ENCODE measurements at places on chromosomes 11 and 22.

DNA sequence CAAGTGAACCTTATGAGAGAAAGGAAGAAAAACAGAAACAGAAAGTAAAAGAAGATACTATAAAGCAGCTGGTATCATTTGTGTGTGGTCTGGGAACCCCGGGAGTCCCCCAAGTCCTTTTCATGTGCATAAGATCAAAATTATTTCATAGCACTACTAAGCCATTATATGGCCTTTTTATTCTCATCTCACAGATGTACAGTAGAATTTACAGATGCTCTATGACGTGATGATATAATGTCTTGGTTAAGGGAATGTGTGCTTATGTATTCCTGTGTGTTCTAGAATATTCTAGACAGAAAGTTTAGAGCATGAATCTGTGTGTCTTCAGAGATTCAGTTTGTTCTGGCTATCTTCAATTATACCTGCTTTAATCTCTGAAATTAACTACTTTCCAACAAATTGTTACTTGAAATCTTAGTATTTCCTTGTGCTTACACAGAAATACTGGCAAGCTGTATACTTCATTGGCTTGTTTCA, 8.6 kb upstream of the TPP1 start:
- no peak for DNase-seq

- DNase-seq = no peak
These were observed 697 bp downstream of the LGALS1 start for GRCh38 chr22:37675930-37676735.

- no peak for DNase-seq
These were observed 131.2 kb downstream of the TTC17 start for GRCh38 chr11:43489869-43490465.

DNA sequence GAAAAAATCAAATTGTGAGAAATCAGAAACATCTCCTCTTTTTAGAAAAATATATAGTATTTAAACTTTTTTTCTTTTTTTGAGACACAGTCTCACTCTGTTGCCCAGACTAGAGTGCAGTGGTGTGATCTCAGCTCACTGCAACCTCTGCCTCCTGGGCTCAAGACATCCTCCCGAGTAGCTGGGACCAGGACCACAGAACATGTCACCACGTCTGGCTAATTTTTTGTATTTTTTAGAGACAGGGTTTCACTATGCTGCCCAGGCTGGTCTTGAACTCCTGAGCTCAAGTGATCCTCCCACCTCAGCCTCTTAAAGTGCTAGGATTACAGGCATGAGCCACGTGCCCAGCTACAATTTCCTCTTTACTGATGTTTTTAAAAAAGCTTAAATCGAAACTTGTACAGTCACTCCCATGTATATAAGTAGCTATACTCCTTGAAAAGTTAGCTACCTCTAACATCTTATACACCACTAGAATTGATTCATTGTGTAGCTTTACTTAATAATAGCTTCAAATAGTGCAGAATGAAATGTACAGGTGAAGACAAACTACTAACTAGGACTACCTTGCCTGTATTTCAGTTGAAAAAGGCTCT, 10.3 kb downstream of the EIF4G2 start:
- DNase-seq = no peak

DNA sequence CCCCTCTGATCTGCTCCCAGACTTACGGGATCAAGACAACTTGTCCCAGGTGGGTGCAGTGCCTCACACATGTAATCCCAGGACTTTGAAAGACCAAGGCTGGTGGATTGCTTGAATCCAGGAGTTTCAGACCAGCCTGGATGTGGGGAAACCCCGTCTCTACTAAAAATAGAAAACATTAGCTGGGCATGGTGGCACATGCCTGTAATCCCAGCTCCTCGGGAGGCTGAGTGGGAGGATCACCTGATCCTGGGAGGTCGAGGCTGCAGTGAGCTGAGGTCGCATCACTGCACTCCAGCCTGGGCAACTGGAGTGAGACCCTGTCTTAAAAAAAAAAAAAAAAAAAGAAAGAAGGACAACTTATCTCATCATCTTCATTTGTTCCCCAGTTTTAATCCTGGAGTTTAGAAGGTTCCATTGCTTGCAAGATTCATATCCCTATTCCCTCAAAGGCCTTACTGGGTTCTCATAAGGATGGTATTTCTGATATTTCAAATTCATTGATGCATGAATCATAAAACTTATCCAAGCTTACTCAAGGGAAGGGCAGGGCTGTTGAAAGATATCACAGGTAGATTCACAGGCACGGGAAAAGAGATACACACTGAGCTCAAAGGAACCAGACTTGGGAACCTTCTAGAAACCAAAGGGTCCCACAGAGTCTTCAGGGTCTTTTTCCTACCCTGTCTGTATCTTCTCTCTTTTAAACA, 14.6 kb downstream of the ENDOD1 start:
- DNase-seq = no peak

DNA sequence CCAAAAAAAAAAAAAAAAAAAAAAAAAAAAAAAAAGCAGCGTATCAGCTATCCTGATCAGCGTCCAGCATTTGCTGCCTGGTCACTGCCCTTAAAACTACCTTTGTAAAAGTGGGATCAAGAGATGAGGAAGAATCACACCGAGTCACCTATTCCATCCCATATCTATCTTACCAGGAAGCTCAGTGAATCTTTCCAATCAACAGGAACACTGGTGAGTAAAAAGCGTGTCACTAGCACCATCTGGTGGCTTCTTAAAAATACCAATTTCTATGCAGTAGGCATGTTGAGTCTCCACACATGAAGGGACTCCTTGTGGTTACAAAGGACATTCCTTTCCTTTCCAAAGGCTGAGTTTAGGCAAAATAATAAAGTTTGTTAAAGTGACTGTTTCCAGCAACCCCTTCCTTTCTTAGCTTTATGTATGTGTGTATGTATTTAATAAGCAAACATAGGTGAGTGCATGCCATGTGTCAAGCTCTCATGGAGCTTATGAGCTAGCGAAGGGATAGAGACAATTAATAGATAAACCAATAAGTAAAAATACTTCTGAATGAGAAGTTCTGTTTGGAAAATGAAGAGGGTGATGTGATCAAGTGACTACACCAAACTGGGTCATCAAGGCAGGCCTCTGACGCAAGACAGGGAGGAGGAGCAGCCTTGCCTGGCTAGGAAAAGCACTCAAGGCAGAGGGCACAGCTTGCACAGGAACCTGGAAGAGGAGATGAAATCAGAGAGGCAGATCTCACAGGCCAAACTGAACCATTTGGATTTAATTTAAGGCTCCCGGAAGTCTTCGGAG, 13.9 kb upstream of the TP53AIP1 start:
- DNase-seq = peak; percentile 95

- DNase-seq = peak; percentile 57
These were observed 2.3 kb downstream of the SMTN start for GRCh38 chr22:31083377-31083768.

GRCh38 chr11:92050305-92050704, 174.3 kb upstream of the FAT3 start:
- DNase-seq = no peak

- DNase-seq = no peak
These were observed 581 bp upstream of the FBXO3 start for GRCh38 chr11:33774736-33775466.

- DNase-seq = no peak
These were observed 45.5 kb upstream of the OLFML1 start for GRCh38 chr11:7439746-7440320.

- DNase-seq = no peak
These were observed 104.8 kb downstream of the LDLRAD3 start for GRCh38 chr11:36048496-36049247.

DNA sequence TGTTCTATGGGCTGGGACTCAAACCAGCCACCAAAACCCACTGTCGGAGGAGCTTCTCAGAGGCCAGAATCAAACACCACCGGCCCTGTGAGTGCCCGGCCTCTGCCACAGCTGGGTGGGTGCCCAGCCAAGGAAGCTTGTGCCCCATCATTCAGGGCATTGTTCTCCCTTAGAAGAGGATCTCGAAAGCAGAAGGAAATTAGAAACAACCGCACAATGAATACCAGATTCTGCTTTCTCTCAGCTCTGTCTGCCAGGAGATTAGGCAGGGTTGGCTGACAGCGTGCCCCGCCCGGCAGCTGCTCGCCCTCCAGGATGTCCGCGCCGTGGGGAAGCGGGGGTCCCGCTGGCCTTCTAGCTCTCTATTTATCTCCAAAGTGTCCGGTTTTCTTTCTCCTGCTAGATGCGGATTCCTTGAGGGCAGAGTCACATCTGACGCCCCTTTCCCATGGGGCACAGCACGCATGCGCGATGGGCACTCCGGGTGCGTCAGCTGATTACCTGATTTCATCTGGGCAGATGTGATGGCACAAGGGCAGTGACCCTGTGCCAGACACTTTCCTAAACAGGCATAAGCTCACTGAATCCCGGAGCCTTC, 25.5 kb downstream of the SCGB1A1 start:
- no peak for DNase-seq

GRCh38 chr11:9143721-9144120, 52.3 kb upstream of the SCUBE2 start:
- no peak for DNase-seq

GRCh38 chr11:112525270-112525669, 264.6 kb upstream of the PLET1 start:
- no peak for DNase-seq
